Endothelial cell (in vitro differentiated cells): ENCODE measurements at places on chromosomes 11 and 22. TPM values are rescaled to one million over a fixed set of nuclear protein-coding genes. Genes with fewer than 3 reads are reported as not detected.

GRCh38 chr11:59192446-59193020 lies 20.2 kb downstream of the MPEG1 start:
- no peaks in the 10 kb centered on the region for H3K27me3 ChIP-seq
- no peak overlapping the region for H3K27ac ChIP-seq
- H3K36me3 ChIP-seq = peaks cover 87% of the 10 kb centered on the region
- DNase-seq = no peak

GATD1 gene
- 36.5 TPM for total RNA-seq

- no peaks in the 10 kb centered on the region for H3K36me3 ChIP-seq
- no peak for DNase-seq
- H3K4me3 ChIP-seq = no peak overlapping the region
- H3K27me3 ChIP-seq = no peaks in the 10 kb centered on the region
Measured at GRCh38 chr11:22539821-22540256, 85.8 kb downstream of the FANCF start.

TTC17 gene
- 79.8 TPM for total RNA-seq

- no peak overlapping the region for H3K27ac ChIP-seq
- no peak overlapping the region for H3K4me3 ChIP-seq
- DNase-seq = no peak
- H3K4me1 ChIP-seq = peaks cover 12% of the 10 kb centered on the region
Measured at GRCh38 chr11:77518471-77518870, 44.6 kb upstream of the PAK1 start.

MS4A12 gene
- not detected for total RNA-seq

MN1 gene
- total RNA-seq = 9.9 TPM

RGL4 gene
- total RNA-seq = 0.15 TPM

DNA sequence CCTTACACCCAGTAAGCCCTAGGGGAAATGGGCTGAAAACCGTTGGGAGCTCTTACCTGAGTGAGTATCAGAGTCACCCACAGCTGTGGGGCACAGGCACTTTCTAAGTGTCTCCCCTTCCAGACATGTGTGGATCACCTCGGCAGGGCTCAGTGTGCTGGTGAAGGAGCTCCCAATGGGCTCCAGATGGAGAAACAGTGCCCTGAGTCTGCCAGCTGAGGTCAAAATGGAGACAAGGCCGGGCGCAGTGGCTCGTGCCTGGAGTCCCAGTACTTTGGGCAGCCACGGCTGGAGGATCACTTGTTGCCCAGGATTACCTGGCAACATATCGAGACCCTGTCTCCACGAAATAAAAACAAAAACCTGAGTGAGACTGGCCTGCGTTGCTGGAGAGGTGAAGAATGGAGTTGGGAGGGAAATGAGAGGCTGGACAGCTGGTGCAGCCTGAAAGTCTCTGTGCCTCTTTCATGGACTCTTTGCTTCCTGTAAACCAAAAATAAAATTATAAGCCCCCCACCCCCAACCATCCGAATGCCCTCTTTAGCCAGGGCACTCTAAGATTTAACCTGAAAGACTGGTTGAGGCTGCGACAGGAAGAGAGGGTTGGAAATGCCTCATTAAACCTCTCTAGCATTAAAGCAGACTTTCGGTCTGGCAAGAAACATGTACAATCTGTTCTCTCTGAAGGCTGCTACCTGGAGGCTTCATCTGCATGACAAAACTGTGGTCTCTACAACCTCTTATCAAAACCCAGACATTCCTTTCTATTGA lies 111.8 kb downstream of the SNX19 start:
- no peaks in the 10 kb centered on the region for H3K27me3 ChIP-seq
- H3K4me3 ChIP-seq = no peak overlapping the region
- H3K36me3 ChIP-seq = no peaks in the 10 kb centered on the region
- H3K27ac ChIP-seq = no peak overlapping the region

- H3K4me3 ChIP-seq = no peak overlapping the region
- H3K36me3 ChIP-seq = no peaks in the 10 kb centered on the region
- DNase-seq = no peak
- peaks cover 14% of the 10 kb centered on the region for H3K4me1 ChIP-seq
Measured at GRCh38 chr11:110479108-110480101, 49.7 kb downstream of the FDX1 start.

OR51B4 gene
- 0.49 TPM for total RNA-seq

- no peak for DNase-seq
- peaks cover 3% of the 10 kb centered on the region for H3K27me3 ChIP-seq
- H3K27ac ChIP-seq = no peak overlapping the region
- H3K4me3 ChIP-seq = no peak overlapping the region
Measured at GRCh38 chr11:8235925-8236324, 27.8 kb downstream of the LMO1 start.

DNA sequence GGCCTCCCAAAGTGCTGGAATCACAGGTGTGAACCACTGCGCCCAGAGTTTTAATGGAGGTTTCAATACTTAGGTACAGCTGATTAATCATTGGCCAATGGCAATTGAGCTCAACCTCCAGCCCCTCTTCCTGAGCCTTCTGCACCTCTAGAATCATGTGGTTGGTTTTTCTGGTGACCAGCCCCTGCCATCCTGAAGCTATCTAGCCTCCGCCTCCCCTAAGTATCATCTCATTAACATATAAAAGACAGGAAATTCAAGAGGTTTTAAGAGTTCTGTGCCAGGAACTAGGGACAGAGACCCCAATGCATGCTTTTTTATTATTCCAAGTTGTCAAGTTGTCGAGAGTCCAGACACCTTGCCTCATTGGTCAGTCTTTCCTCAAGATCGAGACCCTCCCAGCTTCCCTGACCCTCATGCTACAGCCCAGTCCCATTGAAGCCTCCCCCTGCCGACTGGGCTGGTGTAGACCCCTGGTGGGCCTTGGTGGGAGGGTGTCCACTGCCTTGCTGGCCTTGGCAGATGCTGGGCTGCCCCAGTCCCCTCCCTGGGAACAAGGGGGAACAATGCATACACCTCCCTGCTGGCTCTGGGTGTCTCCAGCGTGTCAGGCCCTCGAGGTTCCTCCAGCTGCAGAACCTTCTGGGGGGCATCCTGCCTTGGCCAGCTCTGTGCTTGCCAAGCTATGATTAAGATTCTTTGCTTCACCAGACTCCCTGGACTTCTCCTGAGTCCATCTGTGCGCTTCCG lies 148.0 kb downstream of the CTTN start:
- H3K27me3 ChIP-seq = peaks cover 5% of the 10 kb centered on the region
- H3K4me1 ChIP-seq = peaks cover 3% of the 10 kb centered on the region
- no peaks in the 10 kb centered on the region for H3K36me3 ChIP-seq
- no peak for DNase-seq
- no peak overlapping the region for H3K27ac ChIP-seq

PRG3 gene
- total RNA-seq = not detected

GAL3ST1 gene
- total RNA-seq = 3.0 TPM

KRTAP5-2 gene
- not detected for total RNA-seq

OR56A4 gene
- total RNA-seq = 0.13 TPM

SCARF2 gene
- 8.1 TPM for total RNA-seq

PACSIN3 gene
- 10.7 TPM for total RNA-seq

DNA sequence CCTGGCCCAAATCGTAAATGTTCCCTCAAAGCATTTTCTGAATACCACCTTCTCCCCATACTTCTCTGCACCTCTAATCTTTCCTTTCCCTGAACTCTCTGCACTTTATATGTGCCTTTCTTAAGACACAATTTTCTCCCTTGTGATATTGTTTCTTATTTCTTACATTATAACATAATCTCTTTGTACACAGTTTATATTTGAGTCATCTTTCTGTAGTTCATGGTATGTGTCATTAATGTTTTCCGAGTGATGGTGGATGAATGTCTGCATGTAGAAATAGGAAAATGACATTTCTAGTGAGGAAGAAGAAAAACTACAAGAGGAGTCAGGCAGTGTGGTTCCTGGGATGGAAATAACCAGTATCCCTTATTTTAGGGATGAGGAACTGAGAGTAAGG lies 5.5 kb downstream of the ACRV1 start:
- no peak overlapping the region for H3K4me3 ChIP-seq
- DNase-seq = no peak
- H3K36me3 ChIP-seq = peaks cover 9% of the 10 kb centered on the region
- H3K27me3 ChIP-seq = no peaks in the 10 kb centered on the region
- H3K27ac ChIP-seq = no peak overlapping the region

GRCh38 chr22:17917490-17917983 lies 106.8 kb downstream of the MICAL3 start:
- no peak overlapping the region for H3K4me3 ChIP-seq
- H3K27me3 ChIP-seq = peaks cover 6% of the 10 kb centered on the region
- H3K36me3 ChIP-seq = peaks cover 4% of the 10 kb centered on the region
- no peak for DNase-seq
- peaks cover 45% of the 10 kb centered on the region for H3K4me1 ChIP-seq

DNA sequence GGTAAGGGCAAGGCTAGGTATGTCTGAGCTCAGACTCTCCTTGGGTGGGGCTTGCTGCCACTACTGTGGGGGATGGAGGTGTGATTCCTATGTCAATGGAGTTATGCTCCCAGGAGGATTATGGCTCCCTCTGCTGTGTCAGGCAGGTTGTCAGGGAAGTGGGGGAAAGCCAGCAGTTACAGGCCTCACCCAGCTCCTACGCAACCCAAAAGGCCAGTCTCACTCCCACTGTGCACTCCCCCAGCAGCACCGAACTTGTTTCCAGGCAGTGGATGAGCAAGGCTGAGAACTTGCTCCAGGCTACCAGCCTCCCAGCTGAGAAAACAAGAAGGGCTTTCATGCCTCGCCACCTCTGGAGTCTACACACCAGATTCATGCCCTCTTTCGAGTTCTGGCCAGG lies 18.2 kb downstream of the C11orf91 start:
- no peak for DNase-seq
- peaks cover 3% of the 10 kb centered on the region for H3K4me1 ChIP-seq
- H3K4me3 ChIP-seq = no peak overlapping the region
- no peaks in the 10 kb centered on the region for H3K36me3 ChIP-seq

DNA sequence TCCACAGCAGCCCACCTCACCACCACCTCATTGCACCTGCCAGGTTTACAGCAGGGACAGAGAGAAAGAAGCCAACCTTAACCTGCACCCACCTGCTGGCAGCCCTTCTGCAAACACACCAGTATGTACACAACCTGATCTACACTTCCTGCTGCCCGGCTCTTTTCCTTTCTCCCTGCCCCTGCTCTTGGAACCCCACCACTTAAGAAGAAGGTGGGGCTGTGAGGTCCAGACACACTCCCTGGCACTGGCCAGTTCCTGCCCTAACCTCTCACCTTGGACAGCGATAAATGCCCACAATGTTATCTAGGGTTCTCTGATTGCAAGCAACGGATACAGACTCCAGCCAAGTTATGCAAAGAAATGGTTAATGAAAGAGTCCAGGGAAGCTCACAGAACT lies 10.8 kb upstream of the SLC35C1 start:
- H3K36me3 ChIP-seq = no peaks in the 10 kb centered on the region
- DNase-seq = no peak
- H3K27me3 ChIP-seq = peaks cover 4% of the 10 kb centered on the region

SMTN gene
- 736 TPM for total RNA-seq

GRCh38 chr11:34212566-34212965 lies 107.1 kb downstream of the NAT10 start:
- H3K4me3 ChIP-seq = no peak overlapping the region
- no peak overlapping the region for H3K27ac ChIP-seq
- peaks cover 8% of the 10 kb centered on the region for H3K27me3 ChIP-seq
- no peak for DNase-seq

OR2AT4 gene
- total RNA-seq = 0.08 TPM

DNA sequence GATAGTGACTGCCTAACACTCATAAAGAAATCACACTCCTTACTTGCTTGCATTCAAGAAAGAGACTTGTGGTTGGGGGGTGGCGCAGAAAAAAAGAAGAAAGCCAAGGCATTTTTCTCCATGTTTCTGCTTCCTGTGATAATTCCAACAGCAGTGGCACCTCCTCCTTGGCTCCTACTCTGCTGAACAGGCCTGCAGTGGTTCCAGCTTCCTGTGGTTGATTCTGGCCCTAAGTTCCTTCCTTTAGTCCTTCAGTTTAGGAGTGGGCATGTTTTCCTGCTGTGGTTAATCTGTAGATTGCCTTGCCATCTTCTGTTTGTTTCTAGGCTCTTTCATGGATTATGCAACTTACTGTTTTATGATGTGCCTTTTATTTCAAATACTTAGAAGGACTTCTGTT lies 940.4 kb downstream of the DLG2 start:
- DNase-seq = peak; percentile 18
- peak overlapping the region; percentile 43 for H3K27ac ChIP-seq
- no peak overlapping the region for H3K4me3 ChIP-seq
- no peaks in the 10 kb centered on the region for H3K27me3 ChIP-seq
- no peaks in the 10 kb centered on the region for H3K36me3 ChIP-seq
- peaks cover 27% of the 10 kb centered on the region for H3K4me1 ChIP-seq

FAM227A gene
- total RNA-seq = 2.5 TPM

DNA sequence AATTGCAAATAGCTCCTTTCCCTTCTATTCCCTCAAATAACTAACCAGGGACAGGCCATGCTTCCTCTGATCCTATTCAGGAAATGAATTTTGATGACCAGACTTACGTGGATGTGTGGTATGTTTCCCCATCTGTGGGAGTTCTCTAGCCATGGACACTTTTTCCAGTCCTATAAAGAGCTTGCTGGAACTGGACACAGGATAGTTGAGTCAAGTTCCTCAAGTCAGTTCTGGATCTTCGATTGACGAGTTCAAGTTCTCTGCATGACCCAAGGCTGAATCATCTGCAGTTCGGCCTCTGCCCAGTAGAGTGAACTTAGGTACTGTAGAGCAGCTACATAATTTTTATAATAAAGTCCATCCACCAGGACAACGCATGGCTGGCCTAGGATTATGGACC lies 52.7 kb upstream of the CCND1 start:
- no peaks in the 10 kb centered on the region for H3K36me3 ChIP-seq
- H3K4me3 ChIP-seq = no peak overlapping the region
- DNase-seq = no peak
- H3K27ac ChIP-seq = no peak overlapping the region
- H3K4me1 ChIP-seq = peaks cover 5% of the 10 kb centered on the region
- H3K27me3 ChIP-seq = peaks cover 3% of the 10 kb centered on the region

DNA sequence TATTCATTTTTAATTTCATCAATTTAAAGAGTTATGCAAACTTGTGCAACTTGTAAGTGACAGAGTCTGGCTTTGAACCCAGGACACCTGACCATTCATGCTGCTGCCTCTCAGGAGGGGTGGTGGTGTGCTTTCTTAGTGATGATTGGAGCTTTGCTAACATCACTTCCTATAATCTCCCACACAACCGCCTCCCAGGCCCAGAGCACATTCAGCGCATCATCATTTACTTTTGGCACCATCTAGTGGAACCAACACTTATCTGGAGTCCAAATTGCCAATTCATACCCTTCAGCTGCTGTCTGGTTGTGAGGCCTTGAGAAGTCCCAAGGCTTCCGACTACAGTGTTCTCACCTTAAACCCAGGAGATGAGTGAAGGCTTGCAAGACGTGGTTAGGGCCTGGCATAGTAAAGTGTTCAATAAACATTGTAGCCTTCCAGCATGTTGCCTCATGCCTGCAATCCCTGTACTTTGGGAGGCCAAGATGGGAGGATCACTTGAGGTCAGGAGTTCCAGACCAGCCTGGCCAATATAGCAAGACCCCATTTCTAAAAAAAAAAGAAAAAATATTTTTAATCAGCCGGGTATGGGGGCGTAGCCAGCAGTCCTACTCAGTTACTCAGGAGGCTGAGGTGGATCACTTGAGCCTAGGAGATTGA lies 1.1 kb upstream of the TTLL1 start:
- DNase-seq = peak; percentile 18
- no peaks in the 10 kb centered on the region for H3K27me3 ChIP-seq
- H3K4me3 ChIP-seq = no peak overlapping the region
- H3K4me1 ChIP-seq = peaks cover 3% of the 10 kb centered on the region
- H3K27ac ChIP-seq = no peak overlapping the region
